ENCODE measurements at places on chromosomes 2 and 18.

GRCh38 chr2:36809069-36809445, 112.5 kb downstream of the VIT start:
- no peak for DNase-seq

- no peak for DNase-seq
Observed at GRCh38 chr2:68225119-68225632, 27.2 kb downstream of the PPP3R1 start.

GRCh38 chr2:42185220-42185921, 16.2 kb downstream of the EML4 start:
- DNase-seq: no peak

DNA sequence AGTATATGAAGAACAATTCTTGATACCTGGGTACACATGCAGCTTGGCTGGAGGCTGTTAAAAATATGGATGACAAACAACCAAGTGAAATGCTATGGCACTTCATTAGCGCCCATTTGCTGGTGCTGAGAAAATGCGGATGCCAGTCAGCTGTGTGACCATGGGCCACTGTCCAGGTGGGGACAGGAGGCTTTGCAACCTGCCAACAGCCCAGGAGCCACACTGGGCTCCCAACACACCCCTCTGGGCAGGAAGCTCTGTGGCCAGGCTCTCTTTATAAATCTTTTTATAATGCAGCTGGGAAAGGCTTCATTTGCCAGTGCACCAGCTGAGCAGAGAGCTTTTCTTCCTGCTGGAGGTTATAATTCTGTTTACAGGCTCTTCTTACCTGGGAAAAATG, 19.9 kb downstream of the RNF144A start:
- no peak for DNase-seq

GRCh38 chr2:227386630-227387029, 1.1 kb downstream of the SCYGR1 start:
- no peak for DNase-seq

Data from HS-5 (cell line).